CD4-positive, alpha-beta T cell (primary cell): ENCODE measurements at places on chromosomes 5 and 9. TPM values are rescaled to one million over a fixed set of nuclear protein-coding genes. Genes with fewer than 3 reads are reported as not detected.

DNA sequence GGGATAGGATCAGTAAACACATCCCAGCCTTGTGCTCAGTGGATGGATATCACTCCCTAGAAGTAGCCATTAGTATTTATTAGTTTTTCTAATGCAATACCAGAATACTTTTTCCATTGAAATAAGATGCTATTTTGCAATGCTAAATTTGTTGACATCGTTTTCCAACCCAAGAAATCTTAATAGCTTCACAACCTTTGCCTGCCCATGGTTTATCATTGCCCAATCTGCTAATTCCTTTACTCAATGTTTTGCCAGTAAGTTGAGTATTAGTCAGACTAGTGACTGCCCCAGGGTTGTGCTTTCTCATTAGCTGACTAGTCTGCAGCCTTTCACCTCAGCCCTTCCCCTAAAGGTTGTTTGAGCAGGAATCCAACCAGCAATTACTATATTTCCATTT is 62.9 kb downstream of the NREP start:
- DNase-seq, result no peak

The PCDHGA2 gene
- not detected for total RNA-seq

- DNase-seq, result no peak
Observed at GRCh38 chr5:100654895-100655294, 119.7 kb downstream of the FAM174A start.

GRCh38 chr5:88829054-88829453 is 53.9 kb downstream of the MEF2C start:
- no peak for DNase-seq

DNA sequence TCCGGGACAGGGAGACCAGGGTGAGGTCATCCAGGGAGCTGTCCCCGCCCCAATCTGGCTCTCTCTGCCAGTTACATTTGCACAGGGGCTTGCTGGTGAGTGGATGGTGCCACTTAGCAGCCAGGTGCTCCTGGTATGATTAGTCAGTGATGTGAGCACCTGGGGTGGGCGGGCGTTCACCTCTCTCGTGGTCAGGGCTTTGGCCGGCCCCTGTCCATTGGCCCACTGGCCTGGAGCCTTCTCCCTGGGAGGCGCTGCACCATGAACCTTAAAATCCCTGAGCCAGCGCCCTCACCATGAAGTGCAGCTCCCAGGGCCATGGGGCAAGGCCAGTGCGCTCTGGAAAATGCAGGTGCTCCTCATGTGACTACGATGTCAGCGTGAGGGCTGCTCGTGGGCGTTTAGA is 2.0 kb downstream of the NKD2 start:
- DNase-seq, result no peak

DNA sequence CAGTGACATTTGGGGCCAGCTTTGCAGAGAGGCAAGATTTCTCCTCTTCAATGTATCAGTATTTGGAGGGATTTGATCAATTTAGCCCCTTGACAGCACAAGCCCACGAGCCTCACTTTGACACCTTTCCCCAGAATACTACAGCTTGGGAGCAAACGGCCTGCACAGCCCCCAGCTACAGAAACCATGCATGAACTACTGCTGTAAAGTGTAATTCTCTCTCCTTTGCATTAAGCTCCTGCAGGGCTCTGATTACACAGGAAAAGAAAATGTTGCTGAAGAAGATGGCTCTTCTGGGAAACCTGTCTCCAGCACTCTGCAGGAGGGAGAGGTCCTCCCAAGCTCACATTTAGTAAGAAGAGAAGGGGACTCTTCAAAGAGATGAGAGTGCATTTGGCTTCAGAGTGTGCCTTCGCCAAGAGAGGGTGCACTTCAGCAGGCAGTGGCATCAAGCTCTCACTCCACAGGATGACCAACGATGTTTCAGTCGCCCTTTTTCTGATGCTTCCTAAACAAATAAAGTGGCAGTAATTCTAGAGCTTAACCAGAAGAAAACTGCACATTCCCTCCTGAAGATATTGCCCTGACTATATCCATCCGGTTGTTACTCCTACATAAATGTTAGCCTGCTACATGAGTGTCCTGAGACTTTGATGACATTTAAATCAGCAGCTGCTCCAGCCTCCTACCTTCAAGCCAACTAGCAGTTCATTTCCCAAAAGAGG is 272.2 kb downstream of the AUH start:
- no peak for DNase-seq

GRCh38 chr5:132438917-132439316 is 51.7 kb downstream of the IRF1 start:
- no peak for DNase-seq

DNA sequence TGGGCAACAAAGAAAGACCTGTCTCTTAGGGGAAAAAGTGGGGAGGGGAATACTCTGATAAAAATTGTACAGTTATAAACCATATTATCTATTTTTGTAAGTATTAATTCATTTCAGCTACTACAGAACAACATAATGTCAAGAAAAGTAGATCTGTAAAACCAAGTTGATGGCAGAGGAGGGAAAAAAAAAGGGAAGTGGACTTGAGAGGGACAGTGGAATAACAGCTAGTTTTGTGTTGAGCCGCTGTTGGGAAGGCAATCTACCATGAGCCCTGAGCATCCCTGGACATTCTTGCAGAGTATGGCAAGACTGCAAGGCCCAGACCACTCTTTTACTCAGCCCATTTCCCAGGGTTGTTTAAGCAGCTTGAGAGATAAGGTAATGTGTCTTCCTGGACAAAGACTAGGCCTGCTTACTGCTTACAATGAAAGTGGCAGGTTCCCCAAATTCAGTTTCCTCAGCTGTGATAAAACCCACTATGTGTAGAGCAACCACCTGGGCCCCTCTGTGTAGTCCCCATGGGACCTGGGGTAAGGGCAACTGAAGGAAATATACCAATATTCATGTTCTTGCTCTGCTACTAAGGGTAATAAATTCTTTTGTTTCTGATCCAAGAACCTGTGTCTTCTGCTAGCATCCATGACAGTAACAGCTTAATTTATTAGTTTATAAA is 25.0 kb downstream of the CEP120 start:
- no peak for DNase-seq

GRCh38 chr9:94857791-94858190 is 131.3 kb downstream of the AOPEP start:
- no peak for DNase-seq

The FBXO10 gene
- 2.3 TPM for total RNA-seq

The PCDHGB3 gene
- 0.28 TPM for total RNA-seq

DNA sequence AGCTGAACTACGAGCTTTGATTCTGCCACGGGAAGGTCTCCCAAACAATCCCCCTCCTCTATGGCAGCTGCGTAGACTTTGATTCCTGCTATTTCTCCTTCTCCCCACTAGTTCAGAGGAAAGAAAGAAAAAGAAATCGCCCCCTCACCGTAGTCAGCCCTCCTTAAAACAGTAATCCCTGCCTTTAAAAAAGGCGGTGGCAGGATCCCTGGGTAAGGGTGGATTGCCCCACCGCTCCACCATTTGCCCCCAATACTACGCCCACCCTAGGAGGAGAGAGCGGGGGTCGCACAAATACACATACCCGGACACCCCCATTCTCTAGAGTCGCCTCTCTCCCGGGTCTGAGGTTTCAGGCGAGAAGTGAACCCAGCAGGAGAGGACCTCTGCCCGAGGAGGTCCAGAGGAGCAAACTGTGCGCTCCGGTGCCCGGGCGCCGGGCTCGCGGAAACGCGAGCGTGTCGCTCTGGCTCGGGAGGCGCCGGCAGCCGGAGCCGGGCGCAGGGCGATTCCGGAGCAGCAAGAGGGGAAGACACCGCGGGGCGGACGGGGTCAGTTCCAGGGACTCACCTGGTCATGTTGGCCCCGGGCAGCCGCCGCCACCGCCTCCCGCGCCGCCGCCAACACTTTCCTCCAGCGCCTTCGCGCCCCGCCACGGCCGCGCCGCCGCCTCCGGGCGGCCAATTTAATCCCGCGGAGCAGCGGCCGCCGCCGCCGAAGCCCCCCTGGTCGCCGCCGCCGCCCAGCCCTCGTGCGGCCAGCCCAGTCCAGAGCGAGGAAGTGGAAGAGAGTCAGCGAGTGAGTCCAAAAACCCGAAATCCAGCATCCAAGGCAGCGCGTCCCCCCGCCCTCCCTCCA is 1057.7 kb upstream of the DMAC1 start:
- DNase-seq, result no peak

The MARCOL gene
- not detected for total RNA-seq

DNA sequence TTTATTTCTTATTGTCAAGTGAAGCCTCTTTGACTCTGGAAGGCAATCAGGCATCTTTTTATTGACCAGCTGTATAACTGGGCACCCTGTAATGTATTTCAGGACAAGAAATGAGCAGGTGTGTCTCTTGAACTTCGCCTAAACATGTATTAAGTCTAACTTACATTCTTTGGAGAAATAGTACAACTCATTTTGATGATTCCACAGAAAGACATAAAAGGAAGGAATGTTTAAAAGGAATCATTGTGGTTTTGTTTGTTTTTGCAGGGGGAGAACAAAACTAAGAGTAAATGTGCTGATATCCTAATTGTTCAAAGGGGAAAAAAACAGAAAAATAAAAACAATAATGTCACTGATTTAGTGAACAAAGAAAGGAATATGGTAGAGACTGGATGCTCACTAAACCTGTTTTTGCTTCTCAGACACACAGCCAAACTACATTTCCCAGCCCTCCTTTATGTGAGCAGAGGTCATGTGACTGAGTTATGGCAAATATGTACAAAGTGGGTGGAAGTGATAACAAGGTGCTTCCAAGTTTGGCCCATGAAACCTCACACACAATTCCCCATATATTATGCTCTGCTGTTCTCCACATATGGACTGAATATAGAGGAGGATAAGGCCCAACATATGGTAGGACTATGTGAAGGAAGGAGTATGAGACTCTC is 150.6 kb upstream of the ACOT12 start:
- no peak for DNase-seq

The WWC1 gene
- total RNA-seq, result 1.3 TPM

- DNase-seq, result no peak
Observed at GRCh38 chr5:22554475-22554874, 298.7 kb downstream of the CDH12 start.

DNA sequence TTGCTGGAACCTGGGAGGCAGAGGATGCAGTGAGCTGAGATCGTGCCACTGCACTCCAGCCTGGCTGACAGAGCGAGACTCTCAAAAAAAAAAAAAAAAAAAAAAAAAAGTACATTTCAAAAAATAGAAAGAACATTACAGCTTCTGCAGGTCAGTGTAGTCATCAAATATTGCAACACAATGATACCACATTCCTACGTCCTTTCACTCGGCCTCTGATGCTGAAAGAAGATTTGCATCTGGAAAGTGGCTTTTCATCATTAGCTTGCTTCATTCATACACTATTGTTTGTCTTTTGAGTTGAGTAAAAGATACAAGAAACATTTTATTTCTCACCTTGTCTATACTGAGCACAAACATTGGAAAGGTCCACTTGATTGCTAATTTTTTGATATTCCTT is 59.6 kb upstream of the CPLANE1 start:
- DNase-seq, result no peak

GRCh38 chr5:39654715-39655114 is 229.9 kb upstream of the DAB2 start:
- DNase-seq, result no peak

DNA sequence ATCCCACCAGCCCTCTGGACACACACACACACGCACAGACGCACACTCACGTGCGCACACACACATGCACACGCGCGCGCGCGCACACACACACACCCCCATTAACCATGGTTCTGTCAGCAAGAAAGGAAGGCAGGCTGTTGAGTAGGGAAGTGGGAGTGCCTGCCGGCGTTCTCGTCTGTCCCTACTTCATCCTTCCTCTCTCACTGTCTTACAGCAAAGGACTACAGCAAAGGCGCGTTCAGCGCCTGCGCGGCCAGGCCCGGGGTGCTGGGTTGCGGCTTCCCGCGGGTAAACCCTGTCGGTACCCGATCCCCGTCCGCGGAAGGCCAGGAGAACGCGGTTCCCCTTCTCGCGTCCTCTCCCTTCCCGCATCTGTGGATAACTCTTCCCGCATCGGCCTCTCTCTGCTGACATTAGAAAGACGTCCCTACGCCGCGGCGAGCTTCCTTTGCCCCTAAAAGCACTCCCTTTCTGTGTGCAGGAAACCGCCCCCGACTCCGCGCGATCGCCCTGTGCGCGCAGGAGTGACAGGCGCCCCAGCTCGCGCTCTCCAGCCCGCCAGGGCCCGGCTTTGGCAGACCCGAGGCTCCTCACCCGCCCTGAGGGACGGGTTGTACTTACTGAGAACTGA is 219.2 kb downstream of the AGTPBP1 start:
- DNase-seq, result no peak

GRCh38 chr5:112174959-112175594 is 244.0 kb downstream of the EPB41L4A start:
- DNase-seq, result peak; percentile 70

GRCh38 chr9:7879551-7880245 is 80.1 kb upstream of the DMAC1 start:
- DNase-seq, result no peak

DNA sequence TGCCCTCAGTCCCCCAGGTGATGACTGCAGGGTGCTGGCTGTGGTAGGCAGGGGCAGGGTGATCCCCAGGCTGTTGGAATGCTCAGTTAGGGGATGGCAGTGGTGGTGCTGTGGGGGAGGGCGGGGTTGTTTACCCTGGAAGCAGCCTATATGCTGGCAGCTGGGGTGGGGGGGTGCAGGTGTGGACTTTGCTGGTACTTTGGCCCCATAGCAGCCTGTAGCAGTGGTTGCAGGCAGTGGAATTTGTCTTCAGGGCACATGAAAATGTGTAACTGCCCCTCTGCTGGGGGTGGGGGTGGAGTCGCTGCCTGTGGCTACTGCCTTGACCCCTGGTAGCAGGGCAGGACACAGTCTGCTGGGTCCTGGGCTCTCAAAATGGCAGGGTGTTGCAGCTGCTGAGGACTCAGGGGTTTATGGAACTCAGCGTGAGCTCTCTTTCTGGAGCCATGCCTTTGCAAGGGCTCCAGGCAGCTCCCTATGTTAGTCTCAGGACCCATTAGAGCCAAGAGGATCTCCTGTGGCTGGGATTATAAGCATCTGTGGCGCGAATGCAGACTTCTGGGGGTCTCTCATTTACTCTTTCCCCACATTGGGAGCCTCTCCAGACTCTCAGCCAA is 65.0 kb downstream of the RMI1 start:
- DNase-seq, result no peak
